ENCODE measurements at places on chromosomes 1 and 21. TPM values are rescaled to one million over a fixed set of nuclear protein-coding genes. Genes with fewer than 3 reads are reported as not detected.

SASS6 gene
- 3.5 TPM for total RNA-seq

MMEL1 gene
- total RNA-seq, result 1.6 TPM

DDX20 gene
- 11.7 TPM for total RNA-seq

FRRS1 gene
- 3.5 TPM for total RNA-seq

ARHGAP30 gene
- total RNA-seq, result not detected

ELAVL4 gene
- total RNA-seq, result not detected

CD1E gene
- total RNA-seq, result not detected

LCE2A gene
- not detected for total RNA-seq

CELA2B gene
- total RNA-seq, result not detected

SPRR5 gene
- not detected for total RNA-seq

TPM3 gene
- total RNA-seq, result 809 TPM

PDE4B gene
- 35.1 TPM for total RNA-seq

RAB7B gene
- not detected for total RNA-seq

HSF2BP gene
- total RNA-seq, result 0.76 TPM

NTMT2 gene
- total RNA-seq, result not detected

B3GALNT2 gene
- 60.2 TPM for total RNA-seq

DMBX1 gene
- total RNA-seq, result not detected

PHC2 gene
- 54.1 TPM for total RNA-seq

CLCA4 gene
- not detected for total RNA-seq

PADI1 gene
- total RNA-seq, result under 0.01 TPM

IL24 gene
- total RNA-seq, result not detected

NES gene
- 81.5 TPM for total RNA-seq

RGS8 gene
- under 0.01 TPM for total RNA-seq

TNFRSF18 gene
- total RNA-seq, result 1.0 TPM

MAP3K21 gene
- total RNA-seq, result 0.16 TPM

BOLA1 gene
- total RNA-seq, result 8.3 TPM

CD48 gene
- total RNA-seq, result not detected

TFF3 gene
- total RNA-seq, result 4.5 TPM

VASH2 gene
- total RNA-seq, result not detected

TBCE gene
- 12.6 TPM for total RNA-seq

PPM1J gene
- total RNA-seq, result 0.49 TPM

WDR64 gene
- not detected for total RNA-seq

CSF3R gene
- not detected for total RNA-seq

CBR1 gene
- total RNA-seq, result 48.1 TPM

FLG gene
- not detected for total RNA-seq

SLAMF6 gene
- not detected for total RNA-seq

PLA2G2C gene
- not detected for total RNA-seq

VANGL1 gene
- 25.2 TPM for total RNA-seq

PTPN22 gene
- 0.49 TPM for total RNA-seq

SLC45A3 gene
- 15.1 TPM for total RNA-seq

FMN2 gene
- 0.49 TPM for total RNA-seq

TCHHL1 gene
- total RNA-seq, result not detected

AKNAD1 gene
- total RNA-seq, result 0.13 TPM

ACTL8 gene
- total RNA-seq, result not detected

OR2T35 gene
- not detected for total RNA-seq

MPL gene
- not detected for total RNA-seq

OR2T11 gene
- not detected for total RNA-seq

AIRE gene
- not detected for total RNA-seq

SH3D21 gene
- 2.1 TPM for total RNA-seq

Measured in bladder microvascular endothelial cell (primary cell).